Activated CD8-positive, alpha-beta memory T cell treated with anti-CD3 and anti-CD28 coated beads, Interleukin-2, amount 50 U/mL, for 4 hours (primary cell): ENCODE measurements at places on chromosomes 2 and 18.
A peak's percentile ranks its signal among the peaks of the same experiment; 100 is the strongest.

DNA sequence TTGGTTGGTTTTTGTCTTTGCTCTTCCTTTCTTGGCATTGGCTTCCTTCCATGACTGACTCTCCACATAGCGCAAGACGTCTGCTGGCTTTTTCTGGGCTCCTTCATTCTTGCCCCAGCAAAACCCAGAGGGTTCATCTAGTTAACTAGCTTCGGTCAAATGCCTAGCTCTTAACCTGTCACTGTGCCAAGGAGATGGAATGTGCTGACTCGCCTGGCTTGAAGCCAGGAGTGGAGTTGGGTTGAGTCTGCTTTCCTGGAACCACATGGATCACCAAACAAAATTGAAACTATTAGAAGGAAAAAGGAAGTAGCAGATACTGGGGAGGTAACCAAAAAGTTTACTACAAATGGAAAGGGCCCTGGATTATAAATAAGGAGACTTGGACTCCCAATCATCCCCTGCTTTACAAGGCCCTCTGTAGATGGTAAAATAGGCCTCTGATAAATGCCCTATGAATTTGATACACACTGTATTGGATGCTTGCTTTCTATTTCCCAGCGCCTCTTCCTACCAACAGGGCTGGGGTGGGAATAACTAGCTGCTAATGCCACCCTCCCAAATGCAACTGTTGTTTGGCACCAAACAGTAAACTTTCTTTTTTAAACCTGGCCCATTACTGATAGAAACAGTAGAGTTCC lies 11.3 kb downstream of the MALT1 start:
- DNase-seq: no peak

DNA sequence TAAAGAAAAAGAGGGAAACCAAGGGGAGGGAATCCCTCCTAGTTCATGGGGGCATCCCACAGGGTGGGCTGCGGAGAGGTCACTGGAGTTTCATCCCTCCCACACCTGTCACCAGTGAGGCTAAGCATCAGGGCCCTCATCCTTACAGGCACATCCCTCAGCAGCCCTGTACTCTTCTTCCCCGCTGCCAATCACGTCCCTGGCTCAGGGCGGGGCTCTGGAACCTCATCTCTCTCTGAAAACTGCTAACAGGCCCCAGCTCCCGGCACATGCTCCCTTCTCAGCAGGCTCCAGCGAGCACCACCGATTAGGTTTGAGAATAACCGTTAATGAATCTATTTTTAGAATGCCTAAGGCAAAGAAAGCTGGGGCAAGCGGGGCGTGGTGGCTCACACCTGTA lies 13.0 kb downstream of the UXS1 start:
- no peak for DNase-seq

DNA sequence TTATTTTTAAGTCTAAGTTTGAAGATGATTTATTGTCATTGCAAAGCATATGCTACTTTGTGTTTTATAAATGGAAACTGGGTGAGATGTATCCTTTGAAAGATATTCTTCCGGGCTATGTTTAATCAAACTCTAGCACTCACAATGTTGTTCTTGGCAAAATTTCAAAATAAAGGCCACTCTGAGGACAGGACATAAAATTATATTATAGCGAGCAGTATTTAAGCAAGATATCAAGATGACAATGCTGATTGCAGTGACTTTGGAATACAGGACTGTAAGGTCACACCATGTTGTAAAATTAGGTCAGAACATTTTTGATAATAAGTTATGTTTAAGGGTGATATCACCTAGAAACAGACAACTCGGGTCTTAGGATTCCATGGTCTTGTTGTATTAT lies 14.2 kb downstream of the RPRM start:
- DNase-seq: no peak

GRCh38 chr18:29154196-29154757 lies 977.3 kb upstream of the CDH2 start:
- DNase-seq: no peak

- DNase-seq: no peak
Observed at GRCh38 chr2:27471961-27472360, 17.6 kb downstream of the IFT172 start.

DNA sequence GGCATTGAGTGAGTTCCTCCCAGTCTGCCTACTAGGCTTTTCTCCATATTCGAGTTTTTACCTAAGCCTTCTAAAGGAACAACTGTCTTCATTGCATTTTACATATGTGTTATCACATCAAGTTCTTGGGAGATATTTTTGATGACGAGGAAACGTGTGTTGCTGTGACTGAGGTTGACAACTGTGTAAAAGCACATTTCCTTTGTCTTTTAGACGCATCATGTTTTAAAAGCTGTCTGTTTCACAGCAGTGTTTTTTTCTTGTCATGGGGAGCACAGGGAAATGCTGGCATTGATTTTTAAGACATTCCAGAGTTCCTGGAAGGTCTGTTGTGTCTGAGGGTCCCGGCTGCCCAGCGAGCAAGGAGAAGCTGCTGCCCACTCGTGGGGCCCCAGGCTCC lies 381.8 kb downstream of the DCDC2C start:
- no peak for DNase-seq

DNA sequence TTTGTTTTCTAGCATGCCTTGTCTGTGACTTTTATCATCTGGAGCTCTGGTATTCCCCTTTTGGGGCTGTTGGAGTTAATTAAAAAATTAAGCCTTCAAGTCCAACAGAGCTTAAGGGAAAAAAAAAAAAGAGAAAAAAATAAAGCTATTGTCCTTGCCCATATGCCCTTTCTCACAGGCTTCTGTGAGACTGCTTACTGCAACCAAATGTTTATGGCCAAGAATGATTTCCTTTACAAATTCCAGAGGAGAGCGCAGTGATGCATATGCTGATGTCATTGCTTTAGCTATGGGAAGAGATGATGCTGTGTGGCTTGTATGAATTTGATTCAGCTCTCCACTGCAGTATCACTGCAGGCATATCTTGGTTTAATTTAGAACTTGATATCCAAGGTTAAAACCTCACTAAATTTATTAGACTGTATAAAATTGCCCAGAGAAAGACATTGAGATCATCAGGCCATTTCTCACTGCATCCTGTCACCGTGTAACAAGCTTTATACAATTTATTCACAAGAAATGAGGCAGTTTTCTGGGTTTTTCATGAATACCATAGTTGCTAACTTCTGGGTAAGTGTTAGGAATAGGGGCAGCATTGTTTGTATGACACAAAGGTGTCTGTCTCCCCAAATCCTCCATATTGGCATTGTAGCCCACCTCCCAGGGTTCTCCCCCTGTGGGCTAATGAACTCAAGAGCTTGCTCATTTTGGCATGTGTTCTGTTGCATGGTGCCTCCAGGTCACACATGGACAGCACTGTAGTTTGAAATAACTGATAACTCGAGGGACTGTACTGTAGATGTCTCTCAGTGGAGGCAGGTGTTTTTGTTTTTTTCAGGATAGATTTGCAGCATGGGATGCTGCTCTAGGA lies 85.0 kb downstream of the TANC1 start:
- no peak for DNase-seq

DNA sequence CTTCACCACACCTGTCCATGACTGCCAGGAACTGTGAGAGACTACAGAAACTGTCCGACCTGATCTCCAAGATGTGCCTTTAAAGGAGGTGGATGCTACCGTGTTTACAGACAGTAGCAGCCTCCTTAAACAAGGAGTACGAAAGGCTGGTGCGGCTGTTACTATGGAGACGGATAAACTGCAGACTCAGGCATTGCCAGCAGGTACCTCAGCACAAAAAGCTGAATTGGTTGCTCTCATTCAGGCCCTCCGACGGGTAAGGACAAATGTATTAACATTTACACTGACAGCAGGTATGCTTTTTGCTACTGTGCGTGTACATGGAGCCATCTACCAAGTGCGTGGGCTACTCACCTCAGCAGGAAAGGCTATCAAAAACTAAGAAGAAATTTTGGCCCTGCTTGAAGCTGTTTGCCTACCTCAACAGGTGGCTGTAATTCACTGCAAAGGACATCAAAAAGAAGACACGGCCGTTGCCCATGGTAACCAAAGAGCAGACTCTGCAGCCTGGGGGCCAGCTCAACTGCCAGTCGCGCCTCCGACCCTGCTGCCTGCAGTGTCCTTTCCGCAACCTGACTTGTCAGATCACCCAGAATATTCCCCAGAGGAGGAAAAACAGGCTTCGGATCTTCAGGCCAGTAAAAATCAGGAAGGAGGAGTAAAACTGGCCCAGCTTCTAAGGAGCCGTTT lies 30.9 kb downstream of the SKA1 start:
- DNase-seq: no peak

DNA sequence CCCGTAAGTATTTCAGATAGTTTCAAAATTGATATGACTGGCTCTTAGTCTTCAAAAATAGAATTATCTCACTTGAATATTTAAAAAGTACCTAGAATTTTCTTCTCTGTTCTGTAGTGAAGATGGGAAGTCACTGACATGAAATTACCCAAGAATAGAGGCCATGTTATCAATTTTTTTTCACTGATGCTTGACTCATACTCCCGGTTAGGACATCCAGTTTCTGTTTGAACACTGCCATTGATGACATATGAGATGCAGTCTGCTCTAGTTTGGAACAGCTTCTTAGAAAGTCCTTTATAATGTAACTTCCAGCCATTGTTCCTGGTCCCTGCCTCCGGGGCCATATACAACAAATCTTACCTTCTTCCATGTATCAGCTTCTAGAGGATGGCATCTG lies 26.0 kb downstream of the MAP3K20 start:
- no peak for DNase-seq

GRCh38 chr18:77114415-77115191 lies 18.0 kb downstream of the MBP start:
- peak; percentile 54 for DNase-seq

DNA sequence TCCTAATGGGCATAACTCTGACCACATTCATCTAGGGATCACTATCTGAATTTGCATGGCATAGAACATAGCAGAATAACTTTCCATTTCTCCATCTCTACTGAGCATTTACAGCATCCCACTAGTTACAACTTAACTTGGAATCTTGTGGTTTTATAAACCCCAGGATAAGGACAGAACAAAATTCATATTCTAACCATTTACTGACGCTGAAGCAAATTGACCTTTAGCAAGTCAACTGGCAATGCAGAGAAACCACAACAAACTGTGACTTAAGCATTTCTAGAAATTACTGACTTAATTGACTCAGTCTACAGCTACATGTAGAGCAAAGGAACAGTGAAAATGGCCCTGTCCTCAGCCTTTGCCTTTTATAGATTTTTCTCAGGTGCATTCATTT lies 61.2 kb downstream of the DCC start:
- no peak for DNase-seq
